ENCODE measurements at places on chromosomes 2 and 18.

- DNase-seq, result no peak
Measured at GRCh38 chr18:22165049-22165602, 4.3 kb upstream of the GATA6 start.

DNA sequence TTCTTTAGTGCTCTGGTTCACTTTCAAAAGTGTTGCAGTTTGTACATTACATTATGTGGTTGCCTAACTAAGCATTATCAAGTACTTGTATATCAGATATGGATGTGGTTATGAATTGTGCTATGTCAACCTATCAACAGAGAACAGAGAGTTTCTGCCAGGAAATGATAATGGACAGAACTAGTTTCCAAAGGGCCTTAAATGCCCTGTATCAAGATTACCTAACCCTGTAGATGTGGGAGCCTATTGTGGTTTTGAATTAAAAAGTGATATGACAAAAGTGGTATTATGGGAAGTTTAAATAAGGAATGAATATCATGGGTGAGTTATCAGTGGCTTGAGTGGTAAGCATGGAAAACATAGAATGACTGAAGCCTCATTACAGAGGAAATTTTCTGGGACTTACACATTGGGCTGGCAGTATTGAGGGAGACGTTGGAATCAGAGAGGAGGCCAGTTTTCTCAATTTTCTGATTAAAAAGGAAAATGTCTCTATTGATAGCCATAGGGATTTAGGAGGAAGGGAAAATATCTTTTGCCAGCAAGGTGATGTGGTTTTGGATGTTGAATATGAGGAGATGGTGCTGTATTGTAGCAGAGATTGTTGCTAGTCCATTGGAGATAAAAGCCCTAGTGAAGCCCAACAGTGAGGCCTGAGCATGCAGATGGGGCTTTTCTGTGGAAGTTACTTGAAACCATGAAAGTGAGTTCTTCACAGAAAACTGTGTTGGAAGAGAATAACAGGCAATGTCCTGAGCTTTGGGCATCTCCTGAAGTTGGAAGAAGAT is 140.7 kb downstream of the TTC27 start:
- no peak for DNase-seq

DNA sequence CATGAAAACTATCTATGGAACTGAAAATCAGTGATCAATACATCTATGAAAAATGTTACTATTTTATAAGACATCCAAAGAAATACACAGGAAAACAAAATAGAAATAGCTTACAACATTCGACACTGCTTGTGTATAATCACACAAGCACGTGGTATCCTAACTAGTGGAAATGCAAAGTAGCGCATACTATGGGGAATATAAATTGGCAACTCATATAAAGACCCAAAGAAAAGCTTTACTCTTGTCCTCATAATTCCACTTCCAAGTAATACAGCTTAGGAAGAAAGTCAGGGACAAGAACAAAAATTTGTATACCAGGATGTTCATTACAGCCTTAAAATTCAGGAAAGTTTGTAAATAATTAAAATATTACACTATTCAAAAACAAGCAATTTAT is 384.6 kb downstream of the NRXN1 start:
- DNase-seq, result no peak

DNA sequence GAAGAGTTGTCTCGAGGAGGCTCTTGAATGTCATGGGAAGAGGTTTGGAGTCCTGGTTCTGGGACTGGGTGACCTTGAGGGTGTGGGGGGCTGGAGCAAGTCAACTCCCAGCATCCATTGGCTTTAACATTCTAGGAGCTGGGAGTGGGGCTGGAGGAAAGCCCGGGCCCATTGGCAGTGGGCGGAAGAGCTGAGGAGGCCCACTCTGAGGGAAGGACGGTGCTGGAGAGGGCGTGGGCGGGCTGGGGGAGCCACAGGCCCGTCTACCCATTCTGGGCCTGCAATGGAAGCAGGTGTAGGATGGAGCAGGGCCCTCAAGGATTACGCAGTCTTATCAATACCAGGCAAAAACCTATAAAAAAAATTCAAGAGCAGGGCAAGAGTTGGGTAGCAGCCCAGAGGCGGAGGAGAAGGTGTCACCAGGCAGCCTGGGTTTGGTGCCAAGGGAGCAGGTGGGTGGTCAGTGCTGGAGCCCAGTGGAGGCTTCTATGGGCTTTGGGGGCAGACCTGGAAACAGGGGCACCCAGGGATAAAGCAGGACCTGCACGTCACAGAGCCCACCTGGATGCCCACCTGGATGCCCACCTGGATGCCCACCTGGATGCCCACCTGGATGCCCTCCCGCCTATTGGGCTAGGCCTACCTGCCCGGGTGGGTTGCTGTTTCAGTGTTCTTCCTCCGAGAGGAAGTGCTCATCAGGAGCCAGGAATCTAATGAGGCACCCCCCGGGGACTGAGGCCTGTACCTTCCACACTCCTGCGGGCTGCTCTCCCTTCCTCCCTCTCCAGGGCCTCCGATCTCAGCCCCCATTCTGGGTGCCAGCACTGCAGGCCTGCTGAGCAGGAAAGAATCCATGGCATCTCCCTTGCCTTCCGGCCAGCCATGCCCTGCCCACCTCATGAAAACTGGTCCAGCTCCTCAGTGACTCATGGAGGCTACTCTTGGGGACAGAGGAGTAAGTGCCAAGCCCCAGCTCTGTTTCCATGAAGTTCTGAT is 71.3 kb downstream of the CTIF start:
- no peak for DNase-seq

DNA sequence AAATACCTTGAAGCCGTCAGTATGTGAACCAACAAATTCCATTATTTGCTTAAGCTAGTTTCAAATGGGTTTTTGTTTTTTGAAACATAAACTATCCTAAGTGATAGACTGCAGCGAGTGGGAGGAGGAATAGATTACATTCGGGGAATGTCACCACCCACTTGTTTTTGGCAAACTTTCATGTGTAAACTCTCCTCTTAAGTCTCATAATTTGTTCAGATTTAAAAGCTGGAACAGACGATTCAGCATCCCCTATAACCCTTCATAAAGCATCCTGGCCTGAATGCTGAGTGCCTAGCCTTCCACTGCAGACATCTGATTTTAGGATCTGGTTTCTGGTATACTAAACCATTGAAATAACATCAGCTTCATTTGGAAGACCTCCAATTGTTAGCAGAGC is 51.0 kb downstream of the CPO start:
- DNase-seq, result no peak

DNA sequence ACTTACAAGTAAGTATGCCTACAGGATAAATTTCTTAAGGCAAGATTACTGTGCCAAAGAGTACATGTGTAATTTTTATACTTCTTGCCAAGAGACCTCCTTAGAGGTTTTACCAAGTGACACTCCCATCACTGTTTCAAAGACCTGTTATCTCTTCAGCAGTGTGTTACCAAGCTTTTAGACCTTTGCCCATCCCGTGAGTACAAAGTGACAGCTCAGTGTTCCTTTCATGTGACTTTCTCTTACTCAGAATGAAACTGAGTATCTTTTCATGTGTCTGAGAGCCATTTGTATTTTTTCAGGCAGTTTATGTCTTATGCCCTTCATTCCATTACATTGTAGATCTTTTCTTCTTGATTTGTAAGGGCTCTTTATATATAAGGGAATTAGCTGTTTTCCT is 287.5 kb upstream of the SALL3 start:
- no peak for DNase-seq

DNA sequence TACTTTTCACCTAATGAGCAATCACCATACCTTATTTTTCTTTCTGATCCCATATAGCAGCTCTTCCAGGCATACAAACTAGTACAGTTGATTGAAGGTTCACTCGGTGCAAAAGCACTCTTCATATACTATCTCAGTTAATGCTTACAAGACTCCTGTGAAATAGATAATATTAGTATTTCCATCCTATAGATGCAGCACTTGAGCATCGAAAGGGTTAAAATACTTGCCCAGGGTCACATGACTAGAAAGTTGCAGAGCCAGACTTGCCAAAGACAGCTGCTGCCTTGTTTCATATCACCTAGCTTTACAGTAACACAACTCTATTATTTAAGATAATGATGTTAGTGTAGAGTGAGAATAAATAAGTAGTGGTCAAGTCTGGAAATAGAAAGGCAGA is 466.0 kb upstream of the TNP1 start:
- no peak for DNase-seq

DNA sequence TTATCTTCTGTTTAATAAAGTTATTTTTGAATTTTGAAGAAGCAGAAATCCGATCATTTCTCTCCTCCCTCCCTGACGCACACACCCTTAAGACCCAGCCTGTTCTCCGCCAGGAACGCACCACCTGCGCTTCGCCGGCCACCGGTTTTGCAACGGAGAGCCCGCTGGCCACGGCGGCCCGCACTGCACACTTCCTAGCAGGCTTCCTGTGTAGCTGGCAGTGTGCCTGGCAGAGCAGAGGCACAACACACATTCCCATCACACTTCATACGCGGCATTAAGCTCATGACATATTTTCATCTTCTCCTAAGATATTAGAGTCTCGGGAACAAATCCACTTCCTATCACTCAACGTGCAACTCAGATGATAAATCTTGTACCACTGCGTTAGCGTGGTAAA is 148.0 kb downstream of the HDAC4 start:
- DNase-seq, result no peak

- DNase-seq, result no peak
Measured at GRCh38 chr2:209367075-209367747, 56.6 kb upstream of the MAP2 start.

DNA sequence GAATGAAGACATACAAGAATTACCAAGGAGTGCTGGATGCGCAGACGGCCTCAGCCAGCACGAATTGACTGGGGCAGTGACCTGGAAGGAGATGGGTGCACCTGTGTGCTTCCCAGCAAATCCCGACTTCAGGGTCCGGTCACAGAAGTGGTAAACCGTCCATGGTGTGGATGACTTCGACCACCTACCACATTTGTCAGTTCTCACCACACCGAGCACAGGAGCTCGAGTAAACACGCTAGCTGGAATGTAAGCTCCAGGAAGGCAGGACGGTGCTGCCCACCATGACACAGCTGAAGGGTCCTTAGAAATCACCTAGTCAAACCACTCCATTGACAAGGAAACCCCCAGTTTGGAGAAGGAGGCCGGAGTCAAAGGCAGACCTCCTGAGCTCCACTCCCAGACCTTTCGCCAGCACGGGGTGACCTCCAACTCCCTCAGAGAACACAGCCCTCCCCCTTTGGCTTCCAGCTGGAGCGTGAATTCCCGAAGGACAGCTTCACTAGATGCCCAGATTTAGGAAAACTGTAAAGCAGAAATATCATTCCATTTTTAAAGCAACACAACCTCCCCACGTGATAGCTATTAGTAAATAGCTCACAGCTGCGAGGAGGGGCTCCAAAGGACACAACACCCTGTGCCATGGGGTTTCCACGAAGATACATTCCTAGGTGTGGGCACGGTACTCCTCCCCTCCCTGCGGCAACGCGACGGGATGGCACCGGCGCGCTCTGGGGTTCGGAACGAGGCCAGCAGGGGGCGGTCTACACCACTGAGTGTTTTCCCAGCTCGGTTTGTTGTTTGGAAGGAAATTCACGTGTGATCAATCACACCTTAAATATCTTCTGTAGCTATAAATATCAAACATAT is 34.1 kb upstream of the GNAL start:
- peak; percentile 20 for DNase-seq

DNA sequence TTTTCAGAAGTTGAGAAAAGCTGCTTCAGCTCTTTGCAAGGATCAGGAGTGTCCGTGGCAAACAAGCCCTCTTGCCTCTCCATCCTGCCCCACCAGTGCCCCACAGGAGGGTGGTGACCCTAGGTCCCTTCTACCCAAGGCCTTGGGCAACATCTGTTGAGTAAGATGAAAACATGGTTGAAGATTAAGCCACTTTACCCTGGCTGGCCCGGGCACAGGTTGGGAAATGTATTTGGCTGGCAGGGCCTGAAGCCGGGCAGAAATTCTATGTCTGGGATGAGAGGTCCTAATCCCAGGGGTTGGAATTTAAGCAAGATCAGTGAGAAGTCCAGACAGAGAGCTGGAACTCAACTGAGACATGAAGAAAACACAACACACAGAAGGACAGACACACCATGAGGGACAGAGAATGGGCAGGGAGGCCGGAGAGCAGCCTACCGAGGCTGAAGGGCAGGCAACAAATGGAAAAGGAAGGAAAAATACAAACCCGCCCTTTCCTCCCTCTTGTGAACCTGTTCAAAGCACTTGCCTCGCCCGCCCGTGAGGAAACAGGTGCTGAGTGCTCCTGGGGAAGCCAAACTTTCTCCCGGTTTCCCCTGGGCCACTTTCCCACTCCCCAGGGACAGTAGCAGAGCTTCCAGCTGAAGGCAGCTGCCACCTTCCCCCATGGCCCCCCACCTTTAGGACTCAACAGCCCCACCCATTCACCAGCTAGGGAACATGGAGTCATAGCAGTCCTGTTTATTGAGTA is 86.1 kb downstream of the TNS1 start:
- DNase-seq, result no peak

DNA sequence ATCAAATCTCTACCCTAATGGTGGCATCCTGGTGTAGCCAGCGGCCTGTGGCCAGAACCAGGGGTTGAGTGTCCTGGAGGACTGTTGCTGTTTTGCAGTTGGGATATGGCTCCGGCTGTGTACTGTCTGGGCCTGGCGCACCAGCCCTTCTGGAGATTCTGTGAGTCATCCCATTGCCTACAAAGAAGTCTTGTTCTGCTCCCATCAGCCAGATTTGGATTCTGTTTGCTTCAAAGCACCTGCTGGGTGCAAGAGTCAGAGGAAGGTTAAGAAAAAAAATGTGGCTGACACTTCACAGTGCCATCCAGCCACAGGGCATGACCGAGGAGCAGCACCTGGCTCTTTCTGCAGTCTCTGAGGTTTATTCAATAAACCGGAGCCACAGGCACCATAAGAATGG is 41.0 kb upstream of the ASAP2 start:
- no peak for DNase-seq

- DNase-seq, result no peak
Measured at GRCh38 chr2:238220892-238221521, 17.5 kb upstream of the ILKAP start.

DNA sequence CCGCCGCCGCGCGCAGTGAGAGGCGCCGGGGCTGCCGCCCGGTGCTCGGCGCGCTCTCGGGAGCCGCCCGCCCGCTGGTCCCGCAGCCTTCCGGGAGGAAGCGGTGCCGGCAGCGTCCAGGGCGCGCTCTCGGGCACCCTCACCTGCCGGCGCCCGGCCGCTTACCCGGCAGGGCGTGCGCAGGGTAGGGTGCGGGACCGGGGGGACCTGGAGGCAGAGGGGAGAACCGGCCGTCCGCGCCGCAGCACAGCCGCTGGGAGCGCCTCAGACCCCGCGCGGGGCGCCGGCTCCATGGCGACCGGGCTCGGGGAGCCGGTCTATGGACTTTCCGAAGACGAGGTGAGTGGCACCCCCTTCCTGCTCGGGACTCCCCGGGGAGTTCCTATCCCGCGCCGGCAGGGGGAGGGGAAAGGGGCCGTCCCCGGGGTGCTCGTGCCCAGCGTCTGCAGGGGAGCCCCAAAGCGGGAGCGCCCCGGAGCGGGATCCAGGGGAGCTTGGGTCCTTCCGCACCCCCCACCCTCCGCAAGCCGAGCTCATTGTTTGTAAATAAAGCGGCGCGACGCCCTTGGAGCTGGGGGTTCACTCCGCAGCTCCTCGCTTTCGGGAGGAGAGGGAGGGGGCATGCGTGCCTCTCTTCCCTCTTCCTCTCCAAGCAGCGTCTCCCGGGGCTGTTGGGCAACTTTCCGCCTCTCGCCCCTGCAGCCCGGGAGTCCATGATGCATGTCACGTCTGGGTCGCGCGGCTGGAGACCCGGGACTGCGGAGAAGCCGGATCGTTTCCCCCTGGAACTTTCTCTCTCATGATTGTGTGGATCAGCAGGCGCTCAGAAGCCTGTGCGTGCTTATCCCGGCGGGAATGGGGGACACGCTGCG is 580 bp downstream of the NEDD4L start:
- DNase-seq, result peak; percentile 21
